ENCODE measurements at places on chromosomes 12 and 14. TPM values are rescaled to one million over a fixed set of nuclear protein-coding genes. Genes with fewer than 3 reads are reported as not detected.

The KCNH3 gene
- total RNA-seq: 1.6 TPM

The NKX2-1 gene
- 0.06 TPM for total RNA-seq

The TMTC1 gene
- total RNA-seq: 14.0 TPM

The PRKD1 gene
- 4.4 TPM for total RNA-seq

The REP15 gene
- 0.25 TPM for total RNA-seq

The IGF1 gene
- 0.17 TPM for total RNA-seq

The SYCP3 gene
- total RNA-seq: not detected

DNA sequence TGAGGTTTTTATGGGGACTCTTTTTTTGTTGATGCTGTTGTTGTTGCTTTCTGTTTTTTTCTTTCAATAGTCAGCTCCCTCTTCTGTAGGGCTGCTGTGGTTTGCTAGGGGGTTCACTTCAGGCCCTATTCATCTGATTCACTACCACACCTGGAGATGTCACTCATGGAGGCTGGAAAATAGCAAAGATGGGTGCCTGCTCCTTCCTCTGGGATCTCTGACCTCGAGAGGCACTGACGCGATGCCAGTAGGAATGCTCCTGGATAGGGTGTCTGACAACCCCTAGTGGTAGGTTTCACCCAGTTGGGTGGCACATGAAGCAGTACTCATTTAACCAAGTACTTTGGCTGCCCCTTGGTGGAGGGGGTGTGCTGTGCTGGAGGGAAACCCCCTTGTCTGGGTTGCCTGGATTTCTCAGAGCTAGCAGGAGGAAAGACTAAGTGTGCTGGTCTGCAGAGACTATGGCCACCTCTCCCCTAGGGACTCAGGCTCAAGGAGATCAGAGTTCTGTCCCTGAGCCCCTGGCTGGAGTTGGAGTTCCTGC lies 745.5 kb downstream of the TMTC2 start:
- DNase-seq: no peak

- DNase-seq: no peak
Observed at GRCh38 chr12:132649226-132649945, 30.8 kb downstream of the P2RX2 start.

DNA sequence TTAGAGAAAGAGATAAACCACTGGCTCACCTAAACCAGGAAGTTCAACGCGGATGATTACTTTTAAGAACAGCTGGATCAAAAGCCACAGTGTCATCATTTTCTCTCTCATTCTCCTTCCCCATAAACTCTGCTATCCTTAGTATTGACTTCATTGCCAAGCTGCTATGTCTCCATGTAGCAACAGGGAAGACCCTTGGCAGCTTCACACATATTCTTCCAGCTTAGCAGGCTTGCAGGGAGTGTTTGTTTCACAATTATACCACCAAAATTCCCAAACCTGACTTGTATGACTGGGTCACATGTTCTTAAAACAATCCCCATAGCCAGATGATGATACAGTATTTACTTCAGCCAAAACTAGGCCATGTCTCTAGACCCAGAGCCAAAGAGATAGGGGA lies 235.5 kb downstream of the PAWR start:
- DNase-seq: no peak

GRCh38 chr12:110540048-110540447 lies 37.9 kb downstream of the RAD9B start:
- no peak for DNase-seq

DNA sequence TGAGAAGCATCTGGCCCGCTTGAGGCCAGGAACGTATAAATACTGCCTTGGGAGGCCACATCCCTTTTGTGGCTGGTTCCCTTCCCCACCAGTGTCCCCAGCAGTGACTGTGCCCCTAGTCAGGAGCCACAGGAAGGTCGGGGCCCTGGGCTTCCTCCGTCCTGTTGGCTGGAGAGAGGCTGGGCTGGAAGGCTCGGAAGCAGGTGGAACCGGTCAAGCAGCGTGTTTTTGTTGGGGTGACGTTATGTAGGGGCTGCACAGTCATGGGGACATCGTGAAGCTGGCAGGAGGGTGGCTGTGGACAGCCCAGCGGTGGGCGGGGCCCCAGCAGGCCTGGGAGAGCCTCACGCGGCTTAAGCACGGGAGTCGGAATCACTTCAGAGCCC lies 10.1 kb downstream of the XRCC3 start:
- DNase-seq: no peak

GRCh38 chr12:112803620-112804282 lies 12.2 kb downstream of the RPH3A start:
- DNase-seq: no peak

DNA sequence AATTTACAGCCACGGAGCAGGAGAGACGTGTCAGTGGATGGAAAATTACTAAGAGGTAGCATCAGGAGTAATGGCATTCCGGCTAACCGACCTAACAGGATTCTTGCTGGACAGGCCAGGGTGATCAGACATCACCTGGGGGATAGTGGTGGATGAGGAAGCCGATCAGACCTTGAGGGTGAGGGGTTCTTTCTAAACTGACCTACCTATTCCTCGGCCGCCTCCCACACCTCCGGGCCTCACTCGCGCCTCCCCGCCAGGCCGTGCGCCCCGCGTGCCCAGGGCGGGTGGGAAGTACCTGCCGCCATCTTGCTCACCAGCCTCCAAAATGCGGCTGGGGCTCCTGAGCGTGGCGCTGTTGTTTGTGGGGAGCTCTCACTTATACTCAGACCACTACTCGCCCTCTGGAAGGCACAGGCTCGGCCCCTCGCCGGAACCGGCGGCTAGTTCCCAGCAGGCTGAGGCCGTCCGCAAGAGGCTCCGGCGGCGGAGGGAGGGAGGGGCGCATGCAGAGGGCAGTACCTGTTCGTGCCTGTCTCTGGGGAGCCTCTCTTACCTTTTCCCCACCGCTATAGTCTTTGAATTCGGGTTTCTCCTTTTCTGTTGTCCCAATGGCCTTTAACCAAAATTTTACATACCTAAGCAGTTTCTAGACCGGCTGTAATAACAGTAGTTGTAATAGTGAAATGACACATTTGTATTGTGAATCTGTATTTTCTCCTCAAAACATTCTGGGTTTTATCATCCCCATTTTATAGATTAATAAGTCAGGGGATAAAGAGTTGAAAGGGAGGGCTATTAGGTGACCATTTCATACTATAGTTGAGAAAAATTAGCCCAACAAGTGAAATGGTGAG lies at the start of gene TMPRSS12:
Gene TMPRSS12 (plus strand): TSS at position 290 of the 857 bp plus-strand sequence. CDS start 39 bp downstream, at position 329.
- DNase-seq: no peak

DNA sequence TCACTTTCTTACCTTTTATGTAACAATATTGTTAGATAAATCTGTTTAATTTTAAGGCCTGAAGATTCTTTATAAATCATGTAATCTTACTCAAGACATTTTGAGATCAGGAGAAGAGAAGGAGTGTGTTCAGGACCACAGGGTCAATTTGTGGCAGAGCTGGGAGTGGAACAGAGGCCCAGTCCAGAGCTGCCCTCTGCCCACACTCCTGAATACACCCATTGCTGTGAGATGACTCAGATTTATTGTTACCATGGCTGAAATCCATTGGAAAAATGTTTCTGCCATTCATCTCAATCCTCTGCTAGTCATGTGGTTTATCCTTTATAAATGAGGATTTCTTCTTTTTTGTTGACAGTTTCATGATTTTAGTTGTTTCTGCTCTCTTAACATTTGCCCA lies 100.5 kb upstream of the STXBP6 start:
- DNase-seq: no peak

GRCh38 chr14:41280745-41281144 lies 325.9 kb upstream of the LRFN5 start:
- DNase-seq: no peak

GRCh38 chr12:51971679-51972421 lies 20.4 kb downstream of the ACVR1B start:
- DNase-seq: no peak

GRCh38 chr14:26993556-26993955 lies 395.7 kb upstream of the NOVA1 start:
- DNase-seq: no peak

- DNase-seq: no peak
Observed at GRCh38 chr14:22008766-22009165, 335.1 kb upstream of the OR4E1 start.

- DNase-seq: peak; percentile 13
Observed at GRCh38 chr12:83945871-83946270, 966.7 kb downstream of the SLC6A15 start.

DNA sequence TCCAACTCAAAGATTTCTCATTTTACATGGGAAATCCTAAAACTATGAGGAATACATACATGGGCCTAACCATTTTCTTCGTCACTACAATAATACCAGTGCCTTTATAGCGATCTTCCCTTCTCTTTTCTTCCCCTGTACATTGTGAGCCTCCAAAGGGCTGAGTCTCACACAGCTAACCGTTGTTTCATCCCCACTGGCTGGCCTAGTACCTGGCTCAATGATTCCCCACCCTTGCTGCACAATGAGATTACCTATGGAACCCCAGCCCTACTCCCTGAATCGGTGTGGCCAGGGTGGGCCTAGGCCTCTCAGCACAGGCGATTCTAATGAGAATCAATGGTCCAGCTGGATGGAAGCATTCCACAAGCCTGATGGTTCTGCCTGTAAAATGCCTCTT lies 16.1 kb downstream of the PPTC7 start:
- no peak for DNase-seq

DNA sequence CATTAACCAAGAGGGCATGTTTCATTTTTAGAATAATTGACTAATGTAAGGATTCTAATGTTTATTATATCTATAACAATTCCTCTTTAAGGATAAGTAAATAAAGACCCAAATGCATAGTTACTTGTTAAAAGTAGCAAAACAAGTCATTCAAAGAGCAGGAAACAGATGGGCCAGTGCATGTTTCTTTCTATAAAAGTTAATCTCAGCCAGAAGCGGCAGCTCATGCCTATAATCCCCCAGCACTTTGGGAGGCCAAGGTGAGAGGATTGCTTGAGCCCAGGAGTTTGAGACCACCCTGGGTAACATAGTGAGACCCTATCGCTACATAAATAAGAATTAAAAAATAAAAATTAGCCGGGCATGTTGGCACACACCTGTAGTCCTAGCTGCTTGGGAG lies 391.0 kb upstream of the RGS6 start:
- no peak for DNase-seq

- DNase-seq: no peak
Observed at GRCh38 chr12:108560321-108560721, 652 bp downstream of the SART3 start.

All from H4 (cell line).